ENCODE measurements at places on chromosomes 2 and 18. TPM values are rescaled to one million over a fixed set of nuclear protein-coding genes. Genes with fewer than 3 reads are reported as not detected.

The IL36G gene
- total RNA-seq = not detected

The TXNL4A gene
- 58.8 TPM for total RNA-seq

The G6PC2 gene
- not detected for total RNA-seq

The GAREM2 gene
- total RNA-seq = 1.9 TPM

The ACTG2 gene
- total RNA-seq = 3.5 TPM

The KLHL41 gene
- 0.13 TPM for total RNA-seq

The PPM1B gene
- total RNA-seq = 20.0 TPM

The NT5DC4 gene
- not detected for total RNA-seq

The SLC5A7 gene
- not detected for total RNA-seq

The MPPE1 gene
- 40.8 TPM for total RNA-seq

The EGR4 gene
- not detected for total RNA-seq

The MRPS9 gene
- total RNA-seq = 13.7 TPM

Measured in epithelial cell of alveolus of lung (primary cell).